GM23248 (cell line): ENCODE measurements at places on chromosomes 6 and 20. TPM values are rescaled to one million over a fixed set of nuclear protein-coding genes. Genes with fewer than 3 reads are reported as not detected.
A peak's percentile ranks its signal among the peaks of the same experiment; 100 is the strongest.

- no peak overlapping the region for H3K4me3 ChIP-seq
- no peaks in the 10 kb centered on the region for H3K36me3 ChIP-seq
- no peak for DNase-seq
- H3K4me1 ChIP-seq, result peaks cover 4% of the 10 kb centered on the region; the same call in 1 of the 2 replicates
- no peak overlapping the region for H3K27ac ChIP-seq
Observed at GRCh38 chr20:60518022-60518421, 559.8 kb downstream of the CDH26 start.

The OR2J3 gene
- not detected in 2 replicates for polyA plus RNA-seq

DNA sequence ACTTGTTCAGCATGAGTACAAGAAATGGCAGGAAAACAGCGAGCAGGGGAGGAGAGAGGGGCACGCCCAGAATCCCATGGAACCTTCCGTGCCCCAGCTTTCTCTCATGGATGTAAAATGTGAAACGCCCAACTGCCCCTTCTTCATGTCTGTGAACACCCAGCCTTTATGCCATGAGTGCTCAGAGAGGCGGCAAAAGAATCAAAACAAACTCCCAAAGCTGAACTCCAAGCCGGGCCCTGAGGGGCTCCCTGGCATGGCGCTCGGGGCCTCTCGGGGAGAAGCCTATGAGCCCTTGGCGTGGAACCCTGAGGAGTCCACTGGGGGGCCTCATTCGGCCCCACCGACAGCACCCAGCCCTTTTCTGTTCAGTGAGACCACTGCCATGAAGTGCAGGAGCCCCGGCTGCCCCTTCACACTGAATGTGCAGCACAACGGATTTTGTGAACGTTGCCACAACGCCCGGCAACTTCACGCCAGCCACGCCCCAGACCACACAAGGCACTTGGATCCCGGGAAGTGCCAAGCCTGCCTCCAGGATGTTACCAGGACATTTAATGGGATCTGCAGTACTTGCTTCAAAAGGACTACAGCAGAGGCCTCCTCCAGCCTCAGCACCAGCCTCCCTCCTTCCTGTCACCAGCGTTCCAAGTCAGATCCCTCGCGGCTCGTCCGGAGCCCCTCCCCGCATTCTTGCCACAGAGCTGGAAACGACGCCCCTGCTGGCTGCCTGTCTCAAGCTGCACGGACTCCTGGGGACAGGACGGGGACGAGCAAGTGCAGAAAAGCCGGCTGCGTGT is 11.6 kb downstream of the TNFAIP3 start:
- H3K36me3 ChIP-seq, result peaks cover 34% of the 10 kb centered on the region
- DNase-seq, result no peak
- no peak overlapping the region for H3K4me3 ChIP-seq
- no peaks in the 10 kb centered on the region for H3K27me3 ChIP-seq

DNA sequence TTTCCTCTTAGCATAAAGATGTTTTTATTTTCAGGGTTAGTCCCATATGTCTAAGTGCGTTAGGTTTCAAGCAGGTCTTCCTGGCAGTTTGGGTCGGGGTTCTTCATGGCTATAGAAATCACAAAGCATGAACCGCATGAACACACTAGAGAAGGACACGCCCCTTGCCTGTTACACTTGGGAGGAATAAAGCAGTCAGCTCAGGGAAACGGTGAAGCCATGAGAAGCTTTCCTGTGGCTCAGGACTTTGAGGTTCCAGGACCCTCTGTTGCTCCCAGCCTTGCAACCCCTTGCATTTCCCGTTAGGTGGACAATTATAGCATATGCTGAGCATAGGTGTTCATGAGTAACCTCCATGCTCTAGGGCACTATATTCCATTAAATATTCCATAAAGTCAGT is 96.7 kb downstream of the SYCP2 start:
- no peak for DNase-seq
- H3K36me3 ChIP-seq, result no peaks in the 10 kb centered on the region
- H3K4me3 ChIP-seq, result no peak overlapping the region
- H3K4me1 ChIP-seq, result peaks cover 9% of the 10 kb centered on the region

The APOBEC2 gene
- polyA plus RNA-seq, result not detected in 2 replicates

- peaks cover 24% of the 10 kb centered on the region for H3K4me1 ChIP-seq
- no peaks in the 10 kb centered on the region for H3K36me3 ChIP-seq
- no peaks in the 10 kb centered on the region for H3K27me3 ChIP-seq
- H3K27ac ChIP-seq, result no peak overlapping the region
- no peak overlapping the region for H3K4me3 ChIP-seq
Observed at GRCh38 chr6:82874867-82875266, 190.8 kb downstream of the UBE3D start.

DNA sequence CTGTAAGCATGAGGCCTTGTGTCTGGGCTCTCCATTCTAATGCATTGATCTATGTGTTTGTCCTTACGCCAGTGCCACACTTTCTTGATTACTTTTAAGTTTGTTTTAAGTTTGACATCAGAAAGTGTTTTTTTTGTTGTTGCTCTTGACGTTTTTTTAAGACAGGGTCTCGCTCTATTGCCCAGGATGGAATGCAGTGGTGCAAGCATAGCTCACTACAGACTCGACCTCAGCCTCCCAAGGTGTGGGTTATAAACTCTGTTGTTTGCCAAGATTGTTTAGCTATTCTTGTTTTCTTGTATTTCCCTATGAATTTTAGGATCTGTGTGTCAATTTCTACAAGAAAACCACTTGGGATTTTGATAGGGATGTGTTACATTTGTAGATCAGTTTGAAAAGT is 5.6 kb downstream of the MCUR1 start:
- no peak for DNase-seq
- no peaks in the 10 kb centered on the region for H3K36me3 ChIP-seq
- no peak overlapping the region for H3K4me3 ChIP-seq
- no peak overlapping the region for H3K27ac ChIP-seq
- no peaks in the 10 kb centered on the region for H3K27me3 ChIP-seq

DNA sequence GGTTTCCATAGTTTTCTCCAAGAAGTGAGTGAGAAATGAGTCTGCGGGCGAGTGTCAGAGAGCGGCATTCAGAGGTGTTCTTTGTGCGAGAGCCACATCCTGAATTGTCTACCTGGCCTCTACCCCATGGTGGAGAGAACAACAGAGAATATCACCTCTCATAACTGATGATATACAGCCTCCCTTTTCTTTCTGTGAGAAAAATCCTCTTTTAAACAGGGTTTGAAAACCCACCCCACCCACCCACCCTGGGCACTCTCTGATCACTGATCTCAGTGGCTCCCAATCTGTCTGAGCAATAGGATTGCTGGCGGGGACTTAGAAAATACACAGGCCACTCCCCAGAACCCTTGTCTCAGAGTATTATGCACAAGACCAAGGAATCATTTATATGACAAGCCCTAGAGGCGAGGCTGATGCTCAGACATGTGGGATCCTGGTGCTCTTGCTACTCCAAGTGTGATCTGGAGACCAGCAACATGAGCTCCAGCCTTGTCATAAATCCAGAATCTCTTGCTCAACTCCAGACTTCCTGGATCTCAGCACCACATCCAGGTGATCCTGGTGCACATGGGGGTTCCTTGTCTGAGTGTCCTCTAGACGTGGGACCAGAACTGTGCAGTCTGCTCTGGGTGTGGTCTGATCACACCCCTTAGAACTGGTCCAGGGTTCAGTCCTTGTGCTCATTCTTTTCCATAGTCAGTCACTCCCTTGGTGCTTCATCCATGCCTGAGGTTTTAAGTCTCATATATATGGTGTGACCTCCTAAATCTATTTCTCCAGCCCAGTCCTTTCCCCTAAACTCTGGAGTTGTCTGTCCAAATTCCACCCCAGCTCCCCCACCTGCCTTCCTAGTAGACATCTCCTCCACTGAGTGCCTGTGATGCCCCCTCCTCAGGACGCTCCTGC is 5.3 kb downstream of the HLA-B start:
- peaks cover 3% of the 10 kb centered on the region; the same call in 1 of the 2 replicates for H3K27me3 ChIP-seq
- no peaks in the 10 kb centered on the region for H3K36me3 ChIP-seq
- H3K4me1 ChIP-seq, result no peaks in the 10 kb centered on the region
- H3K4me3 ChIP-seq, result no peak overlapping the region
- no peak overlapping the region for H3K27ac ChIP-seq
- no peak for DNase-seq

The ERVFRD-1 gene
- polyA plus RNA-seq, result 0.05 TPM in 1 of 2 replicates, not detected in the other

DNA sequence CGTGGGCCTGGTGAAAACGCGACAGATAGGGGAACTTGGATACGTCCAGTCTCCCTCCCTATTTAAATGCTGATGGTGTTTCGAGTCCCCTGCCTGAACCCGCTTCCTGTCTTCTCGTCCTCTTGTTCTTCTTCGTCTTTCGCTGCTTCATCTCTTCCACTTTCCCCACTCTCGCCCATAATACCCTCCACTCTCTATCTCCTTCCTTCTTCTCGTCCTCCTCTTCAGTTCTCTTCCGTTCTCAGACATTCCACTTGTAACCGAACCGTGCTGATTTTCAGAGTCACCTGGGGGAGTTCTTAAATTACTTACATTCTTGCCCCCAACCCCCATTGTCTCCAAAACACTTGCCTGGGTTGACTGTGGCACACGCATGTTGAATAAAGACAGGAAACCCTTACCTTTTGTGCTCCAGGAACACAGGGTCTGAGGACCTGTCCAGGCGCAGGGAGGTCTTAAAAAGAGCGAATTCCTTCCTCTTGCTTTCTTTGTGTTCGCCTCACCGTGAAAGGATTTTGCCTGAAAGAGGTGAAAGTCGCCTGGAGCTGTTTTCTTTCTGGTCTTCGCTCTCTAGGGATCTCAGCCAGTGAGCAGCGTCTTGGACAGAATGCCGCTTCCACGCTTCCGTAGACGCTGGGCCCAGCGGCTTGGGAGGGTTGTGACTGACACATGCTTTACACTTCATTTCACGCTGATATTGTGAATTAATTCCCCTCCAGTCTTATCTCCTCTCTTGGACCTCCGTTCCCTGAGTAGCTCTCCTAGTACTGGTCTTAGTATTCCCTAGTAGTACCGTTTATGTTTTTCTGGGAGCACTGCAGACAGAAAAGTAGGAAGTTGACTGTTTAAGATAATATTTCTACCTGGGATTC is 184.0 kb downstream of the GPX5 start:
- no peaks in the 10 kb centered on the region for H3K4me1 ChIP-seq
- H3K4me3 ChIP-seq, result peak overlapping the region; percentile 45
- H3K36me3 ChIP-seq, result no peaks in the 10 kb centered on the region
- H3K27me3 ChIP-seq, result 0 out of 2 replicates have a peak, but pooled peaks cover 8% of the 10 kb centered on the region

The SCGN gene
- polyA plus RNA-seq, result not detected in 2 replicates

The GGT7 gene
- 17.6 and 20.4 TPM in 2 replicates for polyA plus RNA-seq

DNA sequence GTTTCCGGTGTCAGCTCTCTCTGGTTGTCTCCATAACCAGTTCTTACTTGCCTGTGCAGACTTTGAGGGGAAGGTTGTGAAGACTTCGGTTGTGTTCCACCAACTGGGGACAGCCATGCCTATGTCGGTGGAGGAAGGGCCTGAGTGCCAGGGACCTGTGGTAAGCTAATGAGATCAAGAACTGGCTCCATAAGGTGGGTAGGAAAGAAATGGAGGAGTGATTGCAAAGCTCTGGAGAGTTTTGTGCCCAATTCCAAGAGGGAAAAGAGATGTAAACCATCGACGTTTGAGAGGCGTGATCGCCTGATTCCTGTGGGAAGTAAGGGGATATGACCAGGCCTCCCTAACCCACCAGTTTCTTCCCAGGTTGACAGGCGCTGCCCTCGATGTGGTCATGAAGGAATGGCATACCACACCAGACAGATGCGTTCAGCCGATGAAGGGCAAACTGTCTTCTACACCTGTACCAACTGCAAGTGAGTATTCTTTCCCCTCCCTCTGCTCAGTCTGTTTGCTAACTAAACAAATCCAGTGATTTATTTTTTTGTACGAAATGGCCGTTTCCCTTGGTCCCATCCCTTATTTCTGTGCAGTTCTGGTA is 893 bp downstream of the POLR1H start:
- peak overlapping the region; percentile 94 for H3K27ac ChIP-seq
- peaks cover 10% of the 10 kb centered on the region for H3K36me3 ChIP-seq
- H3K27me3 ChIP-seq, result no peaks in the 10 kb centered on the region
- DNase-seq, result peak; percentile 57

The FBXL4 gene
- 11.3 and 11.7 TPM in 2 replicates for polyA plus RNA-seq

The PI16 gene
- 390 and 398 TPM in 2 replicates for polyA plus RNA-seq

The BMP6 gene
- polyA plus RNA-seq, result 1.3 and 2.0 TPM in 2 replicates

The BEND6 gene
- 22.5 and 25.1 TPM in 2 replicates for polyA plus RNA-seq

DNA sequence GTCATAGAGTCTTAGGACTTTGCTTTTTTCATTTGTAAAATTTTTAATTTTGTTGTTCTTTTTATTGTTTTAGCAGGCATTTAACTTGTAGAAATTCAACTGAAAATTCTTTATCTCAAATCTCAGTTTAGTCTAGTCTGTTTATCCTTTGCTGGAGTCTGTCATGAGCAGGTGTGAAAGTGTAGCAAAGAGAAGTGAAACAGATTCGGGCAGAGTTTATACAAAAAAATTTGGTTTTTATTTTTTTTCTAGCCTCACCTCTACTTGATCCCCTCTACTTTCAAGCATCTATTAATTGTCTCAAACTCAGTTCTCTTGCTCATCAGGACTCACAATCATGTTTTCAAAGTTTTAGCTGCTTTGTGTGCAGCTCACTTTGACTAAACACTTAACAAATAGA is 655.2 kb downstream of the HDGFL1 start:
- no peaks in the 10 kb centered on the region for H3K36me3 ChIP-seq
- H3K27ac ChIP-seq, result no peak overlapping the region
- no peak for DNase-seq
- no peaks in the 10 kb centered on the region for H3K4me1 ChIP-seq
- no peak overlapping the region for H3K4me3 ChIP-seq
- H3K27me3 ChIP-seq, result no peaks in the 10 kb centered on the region

The OTOR gene
- not detected in 2 replicates for polyA plus RNA-seq

The DNAH8 gene
- not detected in 2 replicates for polyA plus RNA-seq

- no peaks in the 10 kb centered on the region for H3K36me3 ChIP-seq
- H3K4me3 ChIP-seq, result no peak overlapping the region
- H3K27me3 ChIP-seq, result no peaks in the 10 kb centered on the region
- no peaks in the 10 kb centered on the region for H3K4me1 ChIP-seq
- no peak overlapping the region for H3K27ac ChIP-seq
Observed at GRCh38 chr20:50750145-50750671, 18.8 kb downstream of the PARD6B start.

The GSTA1 gene
- polyA plus RNA-seq, result 0.45 and 1.1 TPM in 2 replicates

DNA sequence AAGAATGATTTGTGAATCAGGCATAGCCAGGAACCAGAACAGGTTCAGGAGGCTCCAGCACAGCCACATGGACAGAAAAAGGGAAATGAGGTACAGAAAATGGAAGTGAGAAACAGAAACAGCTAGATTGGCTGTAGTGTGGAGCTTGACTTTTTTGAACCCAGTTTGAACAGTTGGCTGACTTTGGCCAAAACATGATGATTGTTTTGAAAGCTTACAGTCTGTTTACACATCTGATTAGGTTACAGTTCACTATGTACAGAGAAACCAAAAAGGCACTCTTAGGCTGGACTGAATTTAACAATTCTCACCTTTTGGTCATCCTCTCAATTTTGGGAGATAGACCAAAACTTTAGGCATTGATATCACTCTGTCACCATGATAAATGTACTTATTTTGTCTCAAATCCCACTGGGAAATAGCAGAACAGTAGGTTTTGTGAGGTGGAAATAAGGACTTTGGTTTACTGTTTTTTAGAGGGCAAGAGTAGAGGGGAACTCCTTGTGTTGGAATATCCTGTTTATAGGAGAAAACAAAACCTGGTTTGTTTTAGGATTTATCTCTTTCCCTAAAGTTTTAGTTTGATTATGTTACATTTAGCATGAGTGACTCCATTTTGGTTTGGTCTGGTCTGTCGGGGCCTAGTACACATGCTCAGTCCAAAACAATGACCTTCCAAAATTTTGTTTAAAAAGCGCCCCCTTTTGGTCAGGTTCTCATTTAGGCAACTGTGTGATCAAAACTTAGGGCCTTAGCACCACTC is 123.1 kb downstream of the OLIG3 start:
- no peaks in the 10 kb centered on the region for H3K27me3 ChIP-seq
- no peak overlapping the region for H3K27ac ChIP-seq
- H3K4me3 ChIP-seq, result no peak overlapping the region
- H3K36me3 ChIP-seq, result no peaks in the 10 kb centered on the region
- H3K4me1 ChIP-seq, result no peaks in the 10 kb centered on the region
- DNase-seq, result no peak

The SULF2 gene
- 1.1 and 2.0 TPM in 2 replicates for polyA plus RNA-seq
